SK-N-DZ (cell line): ENCODE measurements at places on chromosomes 5 and 9.

GRCh38 chr9:114163517-114163951, 8.2 kb downstream of the COL27A1 start:
- DNase-seq, result no peak

DNA sequence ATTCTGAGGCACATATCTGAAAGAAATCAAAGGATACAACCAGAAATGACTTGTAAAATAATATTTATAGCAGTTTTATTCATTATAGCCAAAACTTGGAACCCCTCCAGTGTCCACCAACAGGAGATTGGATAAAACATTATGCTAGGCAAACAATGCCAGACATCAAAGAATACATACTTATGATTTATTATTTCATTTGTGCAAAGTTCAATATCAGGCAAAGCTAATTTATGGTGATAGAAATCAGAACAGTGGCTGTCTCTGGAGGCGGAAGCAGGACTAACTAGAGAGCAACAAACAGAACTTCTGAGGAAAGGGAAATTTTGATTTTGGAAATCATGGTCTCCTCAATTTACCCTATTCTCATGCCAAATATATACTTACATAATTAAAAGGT, 193.1 kb downstream of the ICE1 start:
- DNase-seq, result peak; percentile 69

DNA sequence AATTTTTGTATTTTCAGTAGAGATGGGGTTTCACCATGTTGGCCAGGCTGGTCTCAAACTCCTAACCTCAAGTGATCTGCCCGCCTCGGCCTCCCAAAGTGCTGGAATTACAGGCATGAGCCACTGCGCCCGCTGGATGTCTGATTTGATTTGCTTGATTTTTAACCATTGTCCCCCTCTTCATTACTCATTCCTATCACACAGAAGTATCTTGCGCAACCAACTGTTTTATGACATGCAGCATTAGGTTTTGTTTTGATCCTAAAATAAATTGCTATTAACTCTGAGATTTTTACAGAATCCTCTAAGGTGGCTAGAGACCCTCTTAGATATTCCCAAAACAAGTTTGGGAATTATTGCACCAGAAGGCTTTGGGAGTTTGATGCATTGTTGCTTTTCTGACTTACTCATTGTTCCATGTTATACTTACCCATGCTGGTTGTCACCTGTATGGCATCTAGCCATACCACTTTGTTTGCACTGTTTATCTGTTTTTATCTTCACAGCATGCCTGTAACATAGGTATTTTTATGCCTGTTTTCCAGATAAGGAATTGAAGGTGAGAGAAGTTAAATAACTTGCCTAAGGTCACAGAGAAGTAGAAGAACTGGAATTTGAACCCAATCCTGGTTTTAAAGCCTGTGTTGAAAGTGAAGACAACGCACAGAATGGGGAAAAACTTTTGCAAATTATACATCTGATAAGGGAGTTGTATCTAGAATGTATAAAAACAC, 35.9 kb upstream of the PWWP2A start:
- no peak for DNase-seq

DNA sequence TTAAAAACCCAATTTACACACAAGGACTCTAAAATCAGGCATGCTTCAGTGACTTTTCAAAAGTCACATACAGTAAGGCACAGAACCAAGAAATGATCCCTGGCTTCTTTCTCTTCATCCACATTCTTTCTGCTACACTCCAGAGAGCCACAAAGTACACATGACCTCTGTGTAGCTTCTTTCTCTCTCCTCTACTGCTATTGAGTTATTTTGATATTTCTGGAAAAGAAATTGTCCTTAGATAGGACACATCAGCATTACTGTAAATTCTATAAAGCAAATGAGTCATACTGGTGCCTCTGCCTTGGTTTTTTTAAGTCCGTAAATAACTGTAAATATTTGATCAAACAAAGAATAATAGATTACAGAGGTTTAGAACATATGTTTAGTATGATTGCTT, 96.3 kb downstream of the KIAA0825 start:
- no peak for DNase-seq

- no peak for DNase-seq
Observed at GRCh38 chr5:179217956-179218942, 127.0 kb downstream of the ADAMTS2 start.

GRCh38 chr5:91038180-91038808, 344.8 kb downstream of the ARRDC3 start:
- DNase-seq, result no peak

GRCh38 chr9:14870090-14870489, 40.1 kb downstream of the FREM1 start:
- no peak for DNase-seq

DNA sequence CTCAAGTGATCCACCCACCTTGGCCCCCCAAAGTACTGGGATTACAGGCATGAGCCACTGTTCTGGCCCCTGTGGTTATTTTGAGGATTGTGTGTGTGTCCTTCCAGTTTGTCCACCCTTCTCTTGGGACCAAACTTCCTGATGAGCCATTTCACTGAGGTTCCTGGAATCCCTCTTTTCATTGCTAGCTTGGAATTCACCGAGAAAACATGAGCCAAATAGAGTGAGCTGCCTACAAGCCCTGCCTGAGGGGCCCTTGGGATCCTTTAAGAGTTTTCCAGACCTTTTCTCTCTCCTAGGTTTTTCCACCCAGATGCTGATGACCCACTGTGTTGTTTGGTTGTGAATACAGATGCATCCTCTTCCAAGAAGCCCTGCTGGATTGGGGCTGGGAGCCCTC, 13.2 kb upstream of the KIF12 start:
- DNase-seq, result no peak

DNA sequence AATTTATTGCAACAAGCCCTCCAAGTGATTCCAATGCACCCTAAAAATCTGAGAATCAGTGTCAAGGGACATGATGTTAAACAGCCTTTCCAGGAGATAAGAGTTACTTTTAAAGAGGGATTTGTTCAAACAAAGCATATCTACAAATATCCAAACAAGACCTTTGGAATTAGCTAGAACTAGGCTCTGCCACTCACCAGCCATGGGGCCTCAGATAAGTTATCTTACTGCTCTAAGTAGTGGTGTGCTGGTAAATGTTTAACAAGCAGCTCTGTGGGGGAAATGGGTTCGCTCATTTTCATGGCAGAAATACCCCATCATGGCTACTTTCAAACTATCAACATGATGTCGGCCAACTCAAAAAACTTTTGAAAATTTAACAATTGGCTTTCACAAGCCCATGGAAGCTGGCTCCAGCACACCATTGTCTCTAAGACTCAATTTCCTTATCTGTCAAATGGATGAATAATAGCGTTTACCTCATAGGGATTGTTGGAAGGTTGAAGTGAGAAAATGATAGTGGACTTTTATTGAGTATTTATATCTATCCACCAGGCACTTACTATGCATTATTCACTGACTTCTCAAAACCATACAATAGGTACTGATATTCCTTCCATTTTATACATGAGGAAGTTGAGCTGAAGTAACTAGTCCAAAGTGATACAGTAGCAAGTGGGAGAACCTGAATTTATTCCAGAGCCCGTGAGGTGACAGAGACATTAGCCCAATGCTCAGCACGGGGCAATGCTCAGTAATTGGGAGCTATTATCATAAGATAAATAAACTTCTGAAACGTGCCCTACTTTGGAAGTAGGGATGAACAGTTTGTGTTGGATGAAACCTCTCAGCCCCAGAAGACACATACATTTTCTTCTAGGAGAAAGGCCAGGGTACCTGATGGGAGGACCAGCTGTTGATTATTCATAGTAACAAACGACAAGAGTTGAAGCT, 43.2 kb downstream of the SH3RF2 start:
- DNase-seq, result no peak

GRCh38 chr9:78273761-78274160, 23.2 kb upstream of the PSAT1 start:
- DNase-seq, result no peak

DNA sequence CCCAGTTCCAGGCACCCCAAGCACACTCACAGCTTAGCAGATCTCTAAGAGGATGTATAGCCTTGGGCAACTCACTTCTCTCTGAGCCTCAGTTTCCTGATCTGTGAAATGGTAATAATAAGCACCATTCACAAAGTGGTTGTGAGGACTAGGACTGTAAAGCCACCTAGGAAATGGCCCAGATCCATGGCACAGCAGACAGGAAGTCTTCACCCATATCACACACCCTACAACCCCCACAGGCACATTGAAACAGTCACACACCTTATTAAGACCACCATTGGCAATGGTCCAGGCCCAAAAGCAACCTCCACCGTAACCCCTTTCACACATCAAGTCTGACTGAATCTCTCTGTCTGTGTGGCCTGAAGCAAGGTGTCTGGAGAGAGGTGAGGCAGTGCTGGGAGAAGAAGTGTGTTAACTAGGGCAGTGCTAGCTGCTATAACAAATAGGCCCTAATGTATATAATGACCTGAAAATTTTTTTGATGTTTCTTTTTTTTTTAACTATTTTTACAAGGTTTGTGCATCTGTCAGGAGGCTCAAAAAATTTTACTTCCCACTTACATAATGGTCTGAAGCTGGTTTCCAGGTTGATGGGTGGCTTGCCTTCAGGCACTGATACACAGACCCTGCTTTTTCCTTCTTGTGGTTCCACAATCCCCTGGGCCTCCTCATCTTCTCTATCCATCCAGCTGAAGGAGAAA, 2.4 kb upstream of the RGS14 start:
- no peak for DNase-seq

GRCh38 chr9:108786901-108787689, 68.7 kb downstream of the ACTL7B start:
- no peak for DNase-seq

- no peak for DNase-seq
Observed at GRCh38 chr5:75202935-75203334, 33.7 kb downstream of the ANKRD31 start.

DNA sequence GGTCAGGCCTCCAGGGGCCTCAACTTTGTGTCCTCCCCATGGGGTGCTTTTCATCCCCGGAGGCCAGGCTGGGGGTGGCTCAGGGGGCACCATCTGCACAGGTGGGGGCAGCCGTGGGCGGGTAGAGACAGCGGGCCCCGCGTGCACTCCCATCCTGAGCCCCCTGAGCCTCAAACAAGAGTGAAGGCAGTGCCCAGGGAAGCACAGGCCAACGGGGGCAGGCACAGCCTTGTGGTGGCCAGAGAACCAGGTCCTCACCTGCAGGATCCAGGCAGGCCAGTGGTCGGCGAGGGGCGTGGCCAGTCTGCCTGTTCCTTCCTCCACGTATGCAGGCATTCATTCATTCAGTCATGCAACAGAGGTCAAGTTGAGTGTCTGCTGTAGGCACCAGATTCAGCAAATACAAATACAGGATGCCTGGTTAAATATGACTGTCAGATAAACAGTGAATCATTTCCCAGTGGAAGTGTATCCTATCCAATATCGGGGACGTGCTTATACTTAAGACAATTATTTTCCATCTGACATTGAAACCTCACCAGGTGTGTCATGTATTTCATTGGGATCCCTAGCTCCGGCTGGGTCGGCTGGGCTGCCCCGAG, 22.3 kb downstream of the KCNT1 start:
- DNase-seq, result no peak

- no peak for DNase-seq
Observed at GRCh38 chr5:98460536-98460935, 312.9 kb upstream of the RGMB start.

- DNase-seq, result no peak
Observed at GRCh38 chr9:14822666-14823065, 87.6 kb downstream of the FREM1 start.
